Omental fat pad (tissue), 4 donors: ENCODE measurements at places on chromosomes 4 and X. TPM values are rescaled to one million over a fixed set of nuclear protein-coding genes. Genes with fewer than 3 reads are reported as not detected.

The RBM41 gene
- 12.6 TPM for total RNA-seq

The FBXL5 gene
- total RNA-seq: 130 TPM

The GLRA2 gene
- not detected for total RNA-seq

- no peak for DNase-seq
Observed at GRCh38 chr4:3124070-3124767, 49.7 kb downstream of the HTT start.

DNA sequence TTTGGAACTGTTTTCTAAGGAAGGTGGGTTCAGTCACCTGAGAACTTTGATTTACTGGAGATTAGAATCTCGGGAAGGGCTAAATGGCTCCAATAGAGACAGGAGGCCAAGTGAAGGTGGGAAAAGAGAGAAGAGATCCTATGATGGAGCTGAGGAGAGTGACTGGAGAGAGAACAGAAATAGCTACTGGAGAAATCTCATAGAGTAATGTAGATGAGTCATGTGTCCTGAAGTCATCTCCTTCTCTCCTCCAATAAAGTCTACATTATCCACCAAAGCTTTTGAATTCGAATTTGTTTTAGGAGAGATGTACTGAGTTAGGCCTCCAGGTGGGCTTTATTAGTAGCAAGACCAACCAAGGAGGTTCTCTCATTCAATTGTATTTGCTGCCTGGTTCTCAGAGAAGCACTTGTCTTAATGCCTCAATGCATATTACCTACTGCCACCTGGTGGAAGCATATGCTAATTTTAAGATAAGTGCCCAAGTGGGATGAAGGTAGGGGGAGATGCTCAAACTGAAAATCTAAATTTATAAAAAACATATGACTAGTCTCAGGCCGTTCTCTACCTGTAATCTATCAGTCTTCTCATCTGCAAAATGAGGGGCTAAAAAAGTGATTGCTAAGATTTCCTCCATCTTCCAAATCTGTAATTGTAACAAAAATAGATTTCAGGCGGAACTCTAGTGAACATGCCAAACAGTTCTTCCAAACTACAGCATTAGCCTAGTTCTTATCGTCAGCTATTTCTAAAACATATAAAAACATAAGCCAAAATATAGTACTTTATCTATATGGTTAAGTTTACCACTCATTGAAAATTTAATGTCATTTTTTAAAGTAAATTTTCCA is 24.4 kb downstream of the TXK start:
- DNase-seq: no peak

DNA sequence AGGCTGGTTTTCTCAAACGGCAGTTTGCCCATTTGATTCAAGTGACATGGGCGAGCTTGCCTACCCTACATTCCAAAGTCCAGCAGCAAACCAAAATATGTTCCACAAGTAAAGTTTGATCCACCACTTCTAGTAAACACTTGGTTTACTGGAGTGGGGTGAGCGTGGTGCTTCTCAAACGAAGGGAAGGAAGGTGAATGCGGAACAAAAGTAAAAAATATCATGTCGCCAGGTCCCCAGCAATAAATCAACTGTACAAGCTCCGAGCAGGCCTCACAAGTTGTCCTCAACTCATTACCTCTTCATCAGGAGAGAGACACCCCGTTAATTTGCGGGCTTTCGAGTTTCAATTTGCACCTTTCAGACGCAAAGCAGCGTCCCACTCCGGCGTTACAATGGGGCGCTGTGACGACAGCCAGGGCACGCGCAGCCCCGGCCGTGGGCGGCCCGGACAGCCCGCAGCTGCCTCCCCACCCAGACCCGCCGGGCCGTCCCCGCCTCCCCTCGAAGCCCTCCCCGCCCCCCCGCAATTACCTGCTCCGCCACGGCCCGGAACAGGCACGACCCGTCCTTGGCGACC is 1.0 kb downstream of the OTUD4 start:
- DNase-seq: no peak

DNA sequence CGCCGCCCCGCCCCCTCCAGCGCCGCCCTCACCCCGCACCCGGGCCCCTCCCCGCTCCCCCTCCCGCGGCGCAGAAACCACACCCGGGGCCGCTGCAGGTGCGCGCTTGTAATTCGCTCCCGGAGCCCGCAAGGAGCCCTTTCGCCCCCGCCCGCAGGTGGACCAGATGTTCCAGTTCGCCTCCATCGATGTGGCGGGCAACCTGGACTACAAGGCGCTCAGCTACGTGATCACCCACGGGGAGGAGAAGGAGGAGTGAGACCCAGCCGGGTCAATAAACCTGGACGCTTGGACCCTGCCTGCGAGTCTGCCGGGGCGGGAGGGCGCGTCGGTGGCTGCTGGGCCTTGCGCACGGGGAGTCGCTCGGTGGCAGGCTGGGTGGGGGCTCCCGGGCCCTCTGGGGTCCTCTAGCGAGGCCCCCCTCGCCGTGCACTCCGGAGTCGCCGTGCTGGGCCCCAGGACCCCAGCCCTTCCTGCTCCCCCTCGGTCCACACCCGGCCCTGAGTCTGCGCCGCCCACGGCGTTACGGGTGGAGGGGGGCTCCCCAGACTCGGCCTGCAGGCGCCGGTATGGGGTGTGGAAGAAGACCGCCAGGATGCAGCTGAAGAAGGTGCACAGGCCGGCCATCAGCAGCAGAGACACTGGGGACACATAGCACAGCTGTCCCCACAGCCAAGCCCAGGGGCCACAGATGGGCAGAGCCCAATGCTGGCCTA is 7.1 kb downstream of the SLC49A3 start:
- DNase-seq: no peak
